ENCODE measurements at places on chromosomes 6 and 20.

DNA sequence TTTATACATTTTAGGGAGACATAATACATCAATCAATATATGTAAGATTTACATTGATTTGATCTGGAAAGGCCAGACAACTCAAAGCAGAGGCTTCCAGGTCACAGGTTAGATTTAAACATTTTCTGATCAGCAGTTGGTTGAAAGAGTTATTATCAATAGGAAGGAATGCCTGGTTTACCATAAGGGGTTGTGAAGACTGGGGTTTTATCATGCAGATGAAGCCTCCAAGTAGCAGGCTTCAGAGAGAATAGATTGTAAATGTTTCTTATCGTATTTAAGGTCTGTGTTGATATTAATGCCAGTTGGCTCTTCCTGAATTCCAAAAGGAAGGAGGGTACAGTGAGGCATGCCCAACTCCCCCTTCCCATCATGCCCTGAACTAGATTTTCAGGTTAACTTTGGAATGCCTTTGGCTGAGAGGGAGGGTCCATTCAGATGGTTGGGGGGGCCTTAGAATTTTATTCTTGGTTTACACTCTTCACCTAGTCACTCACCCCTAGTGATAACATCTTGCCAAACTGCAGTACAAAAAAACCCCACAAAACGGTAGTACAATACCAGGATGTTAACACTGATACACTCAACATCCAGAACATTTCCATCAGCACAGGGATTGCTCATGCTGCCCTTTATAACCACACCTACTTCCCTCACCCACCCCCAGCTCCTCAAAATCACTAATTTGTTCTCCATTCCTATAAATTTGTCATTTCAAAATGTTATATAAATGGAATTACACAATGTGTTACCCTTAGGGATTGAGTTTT lies 259.6 kb upstream of the PLN start:
- no peak for DNase-seq

DNA sequence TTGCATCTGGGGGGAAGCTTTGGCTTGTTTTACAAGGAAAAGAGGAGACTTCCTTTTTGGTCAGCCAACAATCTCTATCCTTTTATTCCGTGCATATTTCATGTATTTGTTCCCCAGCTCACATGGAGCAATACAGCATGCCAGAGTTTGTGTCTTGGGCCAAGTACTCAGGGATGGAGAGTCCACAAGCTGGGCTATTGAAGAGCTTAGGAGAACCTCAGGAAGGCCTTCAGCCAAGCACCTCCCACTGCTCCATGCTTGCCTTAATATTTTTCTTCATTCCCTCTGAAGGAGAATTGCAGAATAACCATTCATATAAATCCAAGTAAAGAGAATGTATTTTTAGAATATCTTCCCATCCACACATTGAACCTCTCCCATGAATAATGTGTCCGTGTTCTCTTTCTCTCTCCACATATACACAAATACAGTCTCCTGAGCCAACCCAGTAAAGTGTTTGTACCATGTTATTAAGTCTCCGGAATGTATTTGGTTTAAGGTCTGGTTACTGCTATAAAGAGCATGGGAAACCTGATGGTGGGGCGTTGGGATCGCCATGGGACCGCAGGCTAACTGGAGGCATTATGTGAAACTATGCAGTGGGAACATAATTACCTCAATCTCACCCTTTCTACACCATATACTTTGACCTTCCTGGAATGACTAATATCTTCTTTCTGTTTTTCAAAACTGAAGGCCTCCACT lies 3.0 kb downstream of the LAMA4 start:
- DNase-seq = peak; percentile 73

- DNase-seq = no peak
These were observed 29.7 kb downstream of the ATXN1 start for GRCh38 chr6:16731478-16732051.

DNA sequence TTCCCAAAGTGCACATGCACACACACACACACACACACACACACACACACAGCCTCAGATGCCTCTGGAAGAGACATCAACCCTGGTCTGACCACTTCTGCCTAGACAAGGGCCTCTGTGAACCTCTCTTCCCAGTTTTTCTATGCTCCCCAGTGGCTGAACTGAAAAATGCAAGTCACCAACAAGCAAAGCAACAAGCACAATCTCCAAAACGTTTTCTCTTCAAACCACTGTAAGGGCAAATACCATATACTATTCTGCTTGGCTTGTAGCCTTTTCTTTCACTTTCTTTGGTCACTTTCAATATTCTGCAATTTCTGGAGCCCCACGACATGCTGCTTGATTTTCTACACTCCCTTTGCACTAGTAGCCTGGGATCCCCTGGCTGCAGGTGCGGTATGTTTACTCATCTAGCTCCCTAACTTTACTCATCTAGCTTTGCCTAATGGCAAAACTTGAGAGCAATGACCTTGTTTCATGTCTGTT lies 121.4 kb upstream of the DST start:
- no peak for DNase-seq

- peak; percentile 5 for DNase-seq
These were observed 131.7 kb downstream of the GPX5 start for GRCh38 chr6:28657381-28657768.

GRCh38 chr6:170063851-170064602 lies 226.9 kb downstream of the DLL1 start:
- no peak for DNase-seq

DNA sequence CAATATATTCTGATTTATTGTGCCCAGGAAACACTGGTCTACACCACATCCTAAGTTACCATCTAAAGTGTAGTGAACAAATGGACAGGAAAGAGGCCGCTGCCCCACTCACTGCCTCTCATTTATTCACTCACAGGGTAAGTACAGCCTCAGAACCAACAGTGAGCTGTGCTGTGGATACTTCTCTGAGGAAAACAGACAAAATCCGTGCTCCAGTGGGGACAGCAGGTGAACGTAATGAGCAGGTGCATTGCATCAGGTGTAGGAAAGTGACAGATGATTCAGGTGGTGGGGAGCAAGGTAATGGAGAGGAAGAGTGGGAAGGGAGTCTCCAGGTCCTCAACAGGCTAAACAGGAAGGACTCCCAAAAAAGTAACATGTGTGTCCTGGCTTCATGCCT lies 8.4 kb upstream of the ULBP2 start:
- no peak for DNase-seq

DNA sequence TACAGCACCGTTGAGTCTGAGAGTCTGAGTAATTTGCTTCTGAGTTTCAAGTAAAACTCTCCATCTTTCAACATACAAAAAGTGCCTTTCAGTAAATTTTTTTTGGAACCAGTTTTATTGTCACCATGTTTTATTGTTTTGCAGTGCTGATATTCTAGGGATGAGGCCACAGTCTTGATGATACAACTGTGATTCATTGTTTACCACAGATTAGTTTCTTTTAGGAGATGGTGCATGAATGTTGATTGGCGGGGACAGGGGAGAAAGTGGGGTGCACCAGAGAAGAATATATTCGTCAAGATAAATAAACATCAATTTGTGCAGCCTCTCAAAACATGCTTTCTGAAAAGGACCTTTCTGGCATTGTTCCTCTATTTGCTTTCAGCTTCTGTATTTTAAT lies 109.0 kb downstream of the MCHR2 start:
- no peak for DNase-seq

DNA sequence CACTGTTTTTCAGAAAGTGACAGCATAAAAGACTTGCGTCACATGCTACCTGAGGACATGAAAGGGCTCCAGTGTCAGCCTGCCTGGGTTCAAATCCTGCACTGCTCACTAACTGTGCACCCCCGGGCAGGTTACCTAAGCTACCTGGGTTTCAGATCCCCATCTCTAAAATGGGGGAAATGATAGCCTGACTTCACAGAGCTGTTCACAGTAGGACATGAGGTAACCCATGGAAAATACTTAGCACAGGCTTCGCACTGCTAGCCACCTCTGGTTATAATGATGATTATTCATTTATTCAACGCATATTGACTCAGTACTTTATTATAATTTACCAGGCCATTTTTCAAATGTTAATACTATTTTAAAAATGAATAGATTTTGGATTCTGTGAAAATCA lies 23.0 kb downstream of the TBC1D7 start:
- DNase-seq = no peak

- no peak for DNase-seq
These were observed 42.9 kb downstream of the CDH26 start for GRCh38 chr20:60001108-60001507.

DNA sequence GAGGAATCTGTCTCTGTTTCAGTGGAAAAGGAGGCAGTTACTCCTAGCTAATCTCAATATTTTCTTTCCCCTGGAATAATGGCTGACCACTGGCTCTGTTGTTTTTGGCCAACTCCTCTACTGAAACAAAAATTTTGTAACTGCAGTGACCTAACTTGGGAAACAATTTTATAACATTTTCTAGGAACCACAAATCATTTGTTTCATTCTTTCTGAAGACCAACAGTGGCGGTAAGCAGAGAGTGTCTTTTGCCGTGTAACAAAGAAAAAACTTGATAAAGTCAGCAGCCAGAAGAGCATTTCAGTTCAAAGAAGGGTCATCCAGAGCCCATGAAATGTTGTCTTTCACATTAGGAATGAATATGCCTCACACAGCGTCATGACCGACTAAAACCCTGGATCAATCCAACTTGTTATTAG lies 11.8 kb upstream of the BFSP1 start:
- peak; percentile 94 for DNase-seq

- DNase-seq = no peak
These were observed 50.1 kb upstream of the SMOC2 start for GRCh38 chr6:168390749-168391420.

DNA sequence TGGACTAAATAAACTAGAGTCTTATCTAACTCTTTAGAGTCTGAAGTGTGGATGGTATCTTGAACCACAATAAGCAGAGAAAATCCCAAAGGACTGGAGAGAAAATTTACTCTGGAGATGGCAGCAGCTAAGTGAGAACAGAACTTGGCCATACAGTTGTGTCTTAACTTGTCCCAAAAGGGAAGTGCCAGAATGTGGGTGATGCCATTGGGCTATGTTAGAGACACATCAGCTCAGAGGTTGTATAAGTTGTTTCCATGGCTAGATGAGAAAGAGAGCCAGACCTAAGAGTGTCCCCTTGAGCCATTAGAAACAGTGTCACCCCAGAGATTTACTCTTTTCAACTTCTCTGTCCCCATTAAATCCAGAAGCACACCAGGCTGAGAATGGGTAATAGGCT lies 36.2 kb downstream of the FOXO3 start:
- no peak for DNase-seq

GRCh38 chr6:56388415-56388755 lies 141.0 kb upstream of the COL21A1 start:
- DNase-seq = no peak

- no peak for DNase-seq
These were observed 1.8 kb downstream of the ECHDC1 start for GRCh38 chr6:127341471-127342202.

DNA sequence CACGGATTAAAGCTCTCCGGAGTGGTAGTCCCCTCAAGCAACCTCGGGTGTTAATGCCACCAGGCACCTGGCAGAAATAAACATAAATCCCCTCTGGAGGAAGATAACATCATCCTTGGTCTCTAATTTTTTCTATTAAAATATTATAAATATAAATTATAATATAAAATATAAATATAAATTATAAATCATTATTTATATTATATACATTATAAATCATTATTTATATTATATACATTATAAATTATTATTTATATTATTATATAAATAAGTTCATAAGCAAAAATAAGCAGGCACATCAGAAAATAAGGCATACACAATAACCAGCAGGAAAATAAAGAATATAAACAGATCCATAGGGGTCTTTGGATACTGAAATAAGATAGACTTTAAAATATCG lies 39.2 kb downstream of the GABRR2 start:
- no peak for DNase-seq

DNA sequence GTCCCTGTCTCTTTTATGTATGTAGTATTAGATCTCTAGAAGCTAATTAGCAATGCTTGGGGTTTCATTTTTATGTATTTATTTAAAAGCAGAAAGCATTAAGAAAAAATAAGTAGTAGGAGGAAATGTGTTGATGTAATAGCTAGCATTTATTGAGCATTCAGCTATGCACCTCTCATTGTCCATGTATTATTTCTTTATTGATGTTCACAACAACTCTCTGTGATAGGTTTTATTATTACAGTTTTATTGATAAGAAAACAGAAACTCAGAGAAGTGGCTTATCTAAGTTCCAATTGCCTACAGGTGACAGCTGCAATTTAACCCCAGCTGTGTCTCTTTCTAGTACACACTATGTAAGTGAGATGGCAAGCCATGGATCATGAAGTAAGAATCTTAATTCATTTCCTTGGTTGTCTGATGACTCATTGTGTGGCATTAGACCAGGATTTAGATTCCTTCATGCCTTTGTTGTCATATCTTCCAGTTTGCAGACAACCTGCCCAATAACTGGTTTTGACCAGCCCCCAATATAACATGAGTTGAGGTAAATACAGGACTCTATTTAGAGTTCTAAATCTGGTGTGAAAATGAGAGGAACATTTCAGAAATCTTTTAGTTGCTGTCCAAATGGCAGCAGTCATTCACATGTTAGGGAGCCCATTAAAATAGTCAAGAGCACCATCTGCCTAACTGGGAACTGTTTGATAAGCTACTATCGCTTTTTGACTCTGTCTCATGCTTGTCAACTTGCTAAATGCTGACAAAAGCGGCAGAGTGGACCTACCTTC lies 170.8 kb upstream of the PHACTR1 start:
- peak; percentile 88 for DNase-seq

GRCh38 chr6:153143200-153143599 lies 12.1 kb upstream of the RGS17 start:
- no peak for DNase-seq

DNA sequence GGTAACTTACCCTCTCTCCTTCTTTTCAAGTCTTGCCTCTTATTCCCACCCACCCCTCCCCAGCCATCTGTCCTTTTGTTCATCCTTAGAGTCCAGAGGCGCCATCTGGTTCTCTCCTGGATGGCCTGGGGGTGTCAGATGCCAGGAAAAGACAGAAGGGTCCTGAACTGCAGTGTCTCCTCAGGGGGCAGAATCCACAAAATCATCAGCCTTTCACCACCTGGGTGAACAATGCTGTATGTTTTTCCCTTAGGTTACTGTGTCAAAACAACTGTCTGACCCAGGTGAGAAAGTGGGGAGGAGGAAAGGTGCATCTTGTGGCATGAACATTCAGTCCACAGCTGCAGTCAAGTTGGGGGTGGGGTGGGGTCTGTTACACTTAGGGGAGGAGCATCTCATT lies 47.9 kb upstream of the FYN start:
- DNase-seq = no peak

GRCh38 chr6:41642960-41643898 lies 5.0 kb downstream of the MDFI start:
- DNase-seq = no peak

DNA sequence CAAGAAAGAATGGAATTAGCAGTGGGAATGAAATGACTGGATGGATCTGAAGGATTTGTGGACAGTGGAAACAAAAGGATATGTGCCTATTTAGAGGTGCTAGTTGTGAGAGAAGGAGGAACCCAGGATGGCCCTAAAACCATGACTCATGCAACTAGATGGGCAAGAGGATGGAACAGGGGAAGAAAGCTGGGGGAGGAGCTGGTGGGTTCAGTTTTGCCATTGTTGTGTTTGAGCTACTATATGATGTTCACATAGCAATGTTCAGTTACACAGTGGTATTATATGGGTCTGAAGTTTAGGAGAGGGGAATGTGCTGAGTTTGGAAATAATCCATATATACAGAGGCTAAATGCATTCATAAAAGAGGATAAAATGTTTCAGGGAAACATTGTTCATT lies 125.7 kb upstream of the SSTR4 start:
- no peak for DNase-seq

Data from astrocyte of the hippocampus (primary cell).